ENCODE measurements at places on chromosomes 5 and 9.

GRCh38 chr5:76283670-76284069 is 119.4 kb upstream of the IQGAP2 start:
- DNase-seq = no peak

GRCh38 chr9:89815903-89816573 is 211.2 kb downstream of the GADD45G start:
- no peak for DNase-seq

DNA sequence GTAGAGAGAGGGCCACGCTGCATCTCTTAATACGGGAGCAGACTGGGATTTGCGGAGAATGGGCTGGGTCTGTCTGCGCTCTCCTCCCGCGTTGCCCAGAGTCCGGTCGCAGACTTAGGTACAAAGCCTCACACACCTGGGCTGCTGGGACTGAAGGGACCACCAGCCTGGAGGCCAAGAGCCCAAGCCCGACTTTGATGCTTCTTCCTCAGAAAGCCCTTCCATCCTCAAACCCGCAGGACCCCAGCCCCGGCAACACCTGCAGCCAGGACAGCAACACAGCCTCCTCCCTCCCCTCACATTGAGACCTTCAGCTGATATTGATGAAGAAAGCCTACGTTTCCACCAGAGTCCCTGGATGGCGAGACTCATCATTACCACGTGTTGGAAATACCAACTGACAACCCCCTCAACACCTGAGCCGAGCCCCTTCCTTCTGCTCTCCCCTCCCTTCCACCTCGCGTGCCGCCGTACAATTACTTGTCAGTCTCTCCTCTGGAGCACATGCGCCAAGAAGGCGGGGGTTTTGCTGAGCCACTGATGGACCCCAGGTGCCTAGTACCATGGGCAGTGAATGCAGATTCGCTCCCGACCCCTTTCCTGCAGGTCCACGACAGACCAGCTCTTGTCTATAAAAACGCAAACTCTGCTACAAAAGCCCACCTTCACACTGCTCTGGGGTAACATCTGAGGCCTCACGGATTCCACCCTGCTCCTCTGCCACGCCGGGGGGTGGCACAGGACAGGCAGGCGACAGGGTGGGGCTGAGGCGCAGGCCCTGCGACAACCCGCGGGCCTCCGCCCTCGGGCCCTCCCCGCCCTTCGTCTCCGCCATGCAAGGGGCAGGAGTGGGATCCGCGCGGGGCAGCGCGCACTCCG is 841 bp downstream of the ASB6 start:
- DNase-seq = no peak

- DNase-seq = no peak
These were observed 207.5 kb downstream of the NXNL2 start for GRCh38 chr9:88742483-88742882.

DNA sequence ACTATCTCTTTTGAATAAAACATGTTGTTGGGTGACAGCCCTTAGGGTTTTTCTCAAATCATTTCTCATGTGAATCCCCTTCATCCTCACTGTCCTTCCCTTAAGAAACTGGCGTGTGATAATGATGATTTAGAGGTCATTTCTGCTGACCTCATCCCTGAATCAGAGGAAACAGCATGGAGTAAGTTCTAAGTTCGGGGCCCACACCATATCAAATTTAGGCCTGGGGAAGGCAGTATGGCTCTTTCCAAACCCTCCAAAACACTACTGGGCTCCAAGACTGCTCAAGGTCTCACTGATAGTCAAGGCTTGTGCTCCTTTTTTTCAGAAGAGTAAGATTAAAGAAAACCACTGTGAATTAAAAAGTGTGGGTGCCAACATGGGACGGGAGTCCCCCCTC is 872 bp upstream of the SMIM3 start:
- no peak for DNase-seq

- no peak for DNase-seq
These were observed 28.8 kb upstream of the NCS1 start for GRCh38 chr9:130143279-130143893.

DNA sequence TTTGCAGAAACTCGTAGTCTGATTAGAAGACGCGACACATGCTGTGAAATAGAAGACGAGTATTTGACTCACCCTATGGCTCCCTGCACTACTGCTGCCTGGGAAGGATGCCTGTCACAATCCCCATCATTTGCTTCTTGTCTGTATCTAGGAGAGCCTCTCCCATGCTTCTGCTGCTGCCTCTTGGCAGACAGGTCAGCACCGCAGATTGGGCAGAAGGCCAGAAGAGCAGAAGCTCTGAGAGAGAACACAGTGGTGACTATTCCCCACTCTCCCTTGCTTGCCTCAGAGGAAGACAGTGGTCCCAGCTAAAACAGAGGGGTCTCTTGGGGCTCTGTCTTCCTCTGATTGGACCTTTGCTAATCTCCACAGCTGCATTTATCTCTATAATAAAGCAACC is 84.0 kb upstream of the SMIM32 start:
- DNase-seq = no peak

DNA sequence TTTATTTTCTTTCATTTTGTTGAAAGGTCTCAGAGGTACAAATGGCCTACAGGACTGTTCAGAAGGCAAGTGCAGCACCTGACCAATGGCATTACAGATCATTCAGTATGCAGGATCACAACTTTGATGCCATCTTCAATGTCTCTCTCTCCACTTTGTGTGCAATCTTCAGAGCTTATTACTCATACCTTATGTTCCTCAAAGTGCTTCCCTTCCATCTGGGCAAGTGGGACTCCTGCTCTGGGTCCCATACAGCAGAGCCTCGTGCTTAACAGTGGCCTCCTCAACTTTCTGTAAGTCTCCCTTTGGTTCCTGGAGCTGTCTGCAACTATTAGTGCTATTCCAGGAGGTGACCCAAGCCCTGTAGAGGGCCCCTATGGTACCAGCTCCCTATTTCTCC is 358.4 kb upstream of the RPS23 start:
- no peak for DNase-seq

DNA sequence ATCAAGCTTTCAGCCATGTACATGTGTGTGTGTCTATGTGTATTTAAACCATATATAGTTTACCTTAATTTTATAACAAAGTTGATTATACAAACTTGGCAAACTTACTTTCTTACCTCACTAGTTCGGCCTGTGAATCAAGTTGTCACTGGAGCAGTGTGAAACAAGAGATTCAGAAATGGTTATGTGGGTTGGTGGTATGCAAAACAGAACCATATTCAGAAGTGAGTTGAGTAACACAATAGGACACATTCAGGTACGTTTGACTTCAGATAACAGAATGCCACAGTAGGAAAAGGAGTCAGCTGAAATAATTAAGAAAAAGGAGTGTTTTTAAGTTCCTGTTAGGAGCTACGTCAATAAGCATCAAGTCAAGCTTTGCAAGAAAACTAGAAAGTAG is 21.5 kb downstream of the XPA start:
- DNase-seq = no peak

GRCh38 chr9:123377211-123377971 is 21.4 kb downstream of the CRB2 start:
- DNase-seq = no peak

DNA sequence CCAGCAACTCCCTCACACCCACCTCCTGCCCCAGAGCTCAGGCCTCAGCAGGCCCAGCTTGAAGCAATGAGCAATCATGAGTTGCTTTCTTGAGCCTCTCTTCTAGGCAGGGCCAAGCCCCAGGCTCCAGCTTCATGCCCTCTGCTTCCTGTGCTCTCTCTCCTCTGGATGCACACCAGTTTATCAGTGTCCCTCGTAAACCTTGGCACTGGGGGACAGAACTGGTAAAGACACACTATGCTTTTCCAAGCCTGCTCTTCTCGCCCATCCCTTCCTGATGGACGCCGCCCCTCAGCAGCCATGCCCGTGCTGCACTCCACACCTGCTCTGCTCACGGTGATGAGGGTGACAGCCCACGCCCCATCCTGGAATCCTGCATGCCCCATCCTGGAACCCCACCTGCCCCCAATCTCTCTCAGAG is 49.4 kb upstream of the ORM1 start:
- DNase-seq = no peak

- no peak for DNase-seq
These were observed 9.9 kb downstream of the AK1 start for GRCh38 chr9:127867356-127868277.

DNA sequence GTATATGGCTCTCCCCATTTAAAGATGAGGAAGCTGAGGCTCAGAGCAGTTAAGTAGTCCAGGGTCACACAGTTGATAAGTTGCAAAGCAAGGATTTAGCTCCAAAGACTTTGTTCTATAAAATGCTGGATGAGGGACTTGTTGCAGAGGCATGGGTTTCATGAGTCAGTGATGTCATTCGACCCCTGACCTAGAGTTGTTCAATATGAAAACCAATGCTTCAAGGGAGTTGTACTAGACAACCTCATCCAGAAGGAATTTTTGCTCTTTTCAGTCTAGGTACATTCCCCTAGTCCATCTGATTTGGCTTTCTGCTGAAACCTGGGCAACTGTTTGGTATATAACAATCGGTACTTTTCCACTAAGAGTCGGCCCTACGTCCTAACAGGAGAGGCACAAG is 550.4 kb downstream of the EBF1 start:
- DNase-seq = no peak

DNA sequence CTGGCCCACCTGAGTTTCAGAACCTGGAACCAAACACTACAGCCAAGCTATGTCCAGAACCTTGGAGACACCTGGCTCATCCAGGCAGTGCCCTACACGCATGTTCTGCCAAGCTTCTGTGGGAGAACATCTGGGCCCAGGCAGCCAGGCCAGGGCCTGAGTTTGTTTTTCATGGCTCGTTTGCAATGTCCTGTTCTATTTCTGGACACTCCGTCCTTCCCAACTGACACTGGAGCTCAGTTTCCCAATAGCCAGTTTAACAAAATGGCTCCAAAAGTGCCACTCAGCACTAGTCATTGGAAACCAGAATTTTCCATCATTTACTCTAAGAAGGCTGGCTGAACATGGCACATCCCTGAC is 38.6 kb downstream of the SH3RF2 start:
- no peak for DNase-seq

GRCh38 chr5:76763136-76763535 is 47.2 kb downstream of the F2R start:
- no peak for DNase-seq

All from stimulated activated CD4-positive, alpha-beta T cell treated with anti-CD3 and anti-CD28 coated beads, Interleukin-4, amount 100 ng/mL, for 4 hours (primary cell).